ENCODE measurements at places on chromosomes 4 and X.

DNA sequence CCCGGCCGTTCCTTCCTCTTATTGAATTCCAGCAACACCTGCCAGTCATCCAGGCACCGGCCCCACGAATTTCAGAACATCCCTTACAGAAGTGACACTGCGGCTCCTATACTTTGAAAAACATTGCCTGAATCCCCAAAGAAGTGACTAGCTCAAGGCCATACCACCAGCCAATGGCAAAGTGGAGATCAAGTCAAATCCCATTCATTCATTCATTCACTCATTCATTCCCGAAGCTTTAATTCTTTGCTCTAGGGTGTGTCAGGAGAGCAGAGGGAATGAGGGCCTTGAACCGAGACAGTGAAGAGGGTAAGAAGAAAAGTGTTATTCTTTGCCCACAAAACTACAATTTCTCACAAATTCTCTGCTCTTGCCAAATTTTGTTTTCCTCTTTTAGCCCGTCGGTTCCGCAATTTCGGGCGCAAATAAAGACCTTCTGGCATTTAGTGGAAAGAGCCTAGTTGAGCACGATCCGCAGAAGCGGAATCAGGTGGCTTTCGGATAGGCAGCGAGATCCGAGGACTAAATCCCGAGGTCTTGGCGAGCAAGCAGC, 824 bp upstream of the HMGB3 start:
- no peak for DNase-seq

DNA sequence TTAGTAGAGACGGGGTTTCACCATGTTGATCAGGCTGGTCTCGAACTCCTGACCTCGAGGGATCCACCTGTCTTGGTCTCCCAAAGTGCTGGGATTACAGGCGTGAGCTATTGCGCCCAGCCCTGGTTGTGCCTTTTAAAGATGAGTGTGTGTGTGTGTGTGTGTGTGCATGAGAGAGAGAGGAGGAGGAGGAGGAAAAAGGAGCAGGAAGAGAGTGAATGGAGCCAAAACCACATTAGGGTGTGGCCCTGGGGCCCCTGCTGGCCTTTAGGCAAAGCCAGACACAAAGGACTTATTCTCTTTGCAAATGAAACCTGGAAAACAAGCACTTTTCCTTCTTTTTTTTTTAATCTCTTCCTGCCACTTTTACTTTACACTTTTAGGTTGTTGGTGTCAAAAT, 48.2 kb upstream of the KLF3 start:
- no peak for DNase-seq

DNA sequence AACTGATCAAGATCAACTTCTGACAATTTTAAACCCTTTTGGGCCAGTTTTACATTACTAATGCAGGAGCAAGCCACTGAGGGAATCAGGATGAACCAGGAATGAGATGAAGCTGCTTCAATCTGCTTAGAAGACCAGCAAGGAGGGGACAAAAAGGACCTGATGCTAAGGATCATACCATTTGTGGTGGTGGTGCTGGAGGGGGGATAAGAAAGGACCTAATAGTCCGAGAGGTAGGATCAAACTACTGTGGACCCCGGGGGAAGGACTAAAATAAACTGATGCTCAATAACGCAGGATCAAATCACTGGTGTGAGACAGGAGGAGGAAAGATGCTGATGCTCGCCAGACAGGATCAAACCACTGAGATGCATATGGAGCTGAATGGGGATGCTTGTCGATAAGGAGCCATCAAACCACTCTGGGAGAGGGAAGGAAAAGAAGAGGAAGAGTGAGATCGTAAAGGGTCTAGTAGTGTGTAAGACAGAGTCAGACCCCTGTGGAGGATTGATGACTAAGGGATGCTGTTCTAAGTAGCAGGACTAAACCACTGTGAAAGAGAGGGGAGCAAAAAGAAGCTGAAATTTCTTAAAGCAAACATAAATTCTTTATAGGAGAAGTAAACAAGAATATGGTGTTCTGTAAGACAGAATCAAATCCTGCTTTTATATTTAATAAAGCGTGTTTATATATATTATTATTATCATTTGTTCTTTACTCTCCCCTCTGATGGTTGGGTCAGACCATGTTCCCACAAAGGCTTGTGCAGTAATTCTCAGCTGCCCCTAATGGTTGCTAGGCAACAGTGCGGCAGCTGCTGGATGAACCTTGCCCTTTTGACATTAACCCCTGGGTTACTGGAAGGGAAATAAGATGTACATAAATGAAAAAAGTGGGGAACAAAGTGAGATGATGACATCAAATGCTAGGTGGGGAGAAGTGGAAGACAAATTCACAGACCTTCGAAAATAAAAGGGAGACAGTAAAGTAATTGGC, 432.5 kb upstream of the FGF16 start:
- no peak for DNase-seq

GRCh38 chr4:82782626-82783345, 15.8 kb downstream of the SCD5 start:
- DNase-seq: no peak

Data from T-helper 17 cell (primary cell).